NT2/D1 (cell line): ENCODE measurements at places on chromosomes 1 and 21.

- DNase-seq = no peak
These were observed 45.1 kb downstream of the MAP3K7CL start for GRCh38 chr21:29175408-29176134.

DNA sequence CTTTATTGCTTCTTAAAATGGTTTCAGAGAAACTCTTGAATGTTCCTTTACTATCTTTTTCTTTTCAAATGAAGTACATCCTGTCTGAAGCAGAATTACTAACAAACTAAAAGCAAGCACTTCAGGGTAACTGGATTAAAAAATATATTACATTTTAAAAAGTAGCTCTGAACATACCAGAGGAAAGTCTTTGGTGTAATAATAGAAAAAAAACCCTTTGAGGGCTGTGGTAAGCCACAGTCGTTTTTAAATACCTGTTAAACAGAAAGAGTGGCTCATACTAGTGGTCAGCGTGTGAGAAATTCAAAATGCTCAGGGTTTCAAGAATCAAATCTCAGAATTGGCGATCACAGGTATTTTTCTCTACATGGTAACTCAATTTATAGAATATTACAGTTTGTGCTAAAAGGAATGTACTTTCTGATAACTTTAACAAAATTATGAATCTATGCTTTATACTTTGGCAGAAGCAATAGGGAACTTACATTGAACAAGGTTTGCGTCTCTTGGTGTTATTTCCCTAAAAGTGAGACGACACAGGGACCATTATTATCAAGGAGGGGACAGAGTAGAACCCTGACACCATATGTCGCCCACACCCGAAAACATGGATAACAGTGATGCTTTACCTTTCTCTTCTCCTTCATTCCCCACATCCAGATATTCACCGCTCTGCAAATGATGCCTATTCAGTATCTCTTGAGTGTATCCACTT, 97.0 kb upstream of the DPH5 start:
- DNase-seq = no peak

- DNase-seq = no peak
These were observed 4.0 kb downstream of the KDM1A start for GRCh38 chr1:23023174-23023845.

DNA sequence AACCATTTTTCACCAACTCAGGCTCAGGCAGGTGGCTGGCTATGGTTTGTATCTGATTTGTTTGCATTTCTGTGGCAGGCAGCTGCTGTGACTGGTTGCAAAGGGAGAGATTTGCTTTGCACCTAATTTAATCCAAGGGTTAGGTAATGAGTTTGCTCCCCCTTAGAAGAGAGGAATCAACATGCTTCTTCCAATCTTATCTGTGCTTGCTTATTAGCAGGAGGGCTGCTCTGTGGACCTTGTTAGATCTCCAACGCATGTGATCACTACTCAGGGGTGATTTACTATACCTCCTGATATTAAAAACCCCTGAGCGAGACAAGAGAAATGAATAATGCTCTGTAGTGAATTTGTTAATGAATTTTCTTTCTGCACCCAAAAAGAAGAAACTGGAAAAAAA, 20.5 kb downstream of the OLFML3 start:
- DNase-seq = no peak
